ENCODE measurements at places on chromosomes 5 and 9.

DNA sequence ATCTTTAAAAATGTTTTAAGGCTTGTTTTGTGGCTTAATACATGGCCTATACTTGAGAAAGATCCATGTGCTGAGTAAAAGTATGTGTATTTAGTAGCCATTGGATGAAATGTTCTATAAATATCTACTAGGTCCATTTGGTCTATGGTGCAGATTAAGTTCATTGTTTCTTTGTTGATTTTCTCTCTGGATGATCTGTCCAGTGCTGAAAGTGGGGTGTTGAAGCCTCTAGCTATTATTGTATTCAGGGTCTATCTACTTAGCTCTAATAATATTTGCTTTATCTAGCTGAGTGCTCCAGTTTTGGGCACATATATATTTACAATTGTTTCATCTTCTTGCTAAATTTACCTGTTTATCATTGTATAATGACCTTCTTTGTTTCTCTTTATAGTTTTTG is 272.2 kb upstream of the NR4A3 start:
- no peak for DNase-seq

- no peak for DNase-seq
Measured at GRCh38 chr5:98763001-98763630, 10.3 kb upstream of the RGMB start.

DNA sequence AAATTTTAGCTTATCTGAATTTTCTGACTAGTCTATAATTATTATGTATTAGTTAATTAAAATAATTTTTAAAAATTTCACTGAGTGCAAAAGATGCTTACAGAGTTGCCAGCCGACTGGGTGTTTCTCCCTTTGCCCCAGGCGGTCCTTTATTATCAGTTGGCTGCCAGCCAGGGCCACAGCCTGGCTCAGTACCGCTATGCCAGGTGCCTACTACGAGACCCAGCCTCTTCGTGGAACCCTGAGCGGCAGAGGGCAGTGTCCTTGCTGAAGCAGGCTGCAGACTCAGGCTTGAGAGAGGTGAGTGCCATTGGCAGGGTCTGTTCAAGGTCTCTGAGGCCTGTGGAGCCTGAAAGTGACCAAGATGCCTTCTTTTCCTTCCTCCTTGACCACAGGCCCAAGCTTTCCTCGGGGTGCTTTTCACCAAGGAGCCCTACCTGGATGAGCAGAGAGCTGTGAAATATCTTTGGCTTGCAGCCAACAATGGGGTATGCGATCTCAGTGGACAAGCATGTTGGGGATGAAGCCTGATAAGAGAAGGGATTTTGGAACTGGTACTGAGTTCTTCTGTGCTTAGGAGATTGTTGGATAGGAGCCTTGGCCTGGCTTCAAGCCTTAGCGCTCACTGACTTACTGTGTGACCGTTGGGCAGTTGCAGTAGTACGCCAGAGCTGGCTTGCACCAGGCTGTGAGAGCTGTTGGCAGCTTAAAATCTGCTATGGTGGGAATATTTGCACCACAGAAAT is 10.6 kb downstream of the DELE1 start:
- DNase-seq, result no peak

- DNase-seq, result no peak
Measured at GRCh38 chr5:6365977-6366590, 12.3 kb downstream of the MED10 start.

DNA sequence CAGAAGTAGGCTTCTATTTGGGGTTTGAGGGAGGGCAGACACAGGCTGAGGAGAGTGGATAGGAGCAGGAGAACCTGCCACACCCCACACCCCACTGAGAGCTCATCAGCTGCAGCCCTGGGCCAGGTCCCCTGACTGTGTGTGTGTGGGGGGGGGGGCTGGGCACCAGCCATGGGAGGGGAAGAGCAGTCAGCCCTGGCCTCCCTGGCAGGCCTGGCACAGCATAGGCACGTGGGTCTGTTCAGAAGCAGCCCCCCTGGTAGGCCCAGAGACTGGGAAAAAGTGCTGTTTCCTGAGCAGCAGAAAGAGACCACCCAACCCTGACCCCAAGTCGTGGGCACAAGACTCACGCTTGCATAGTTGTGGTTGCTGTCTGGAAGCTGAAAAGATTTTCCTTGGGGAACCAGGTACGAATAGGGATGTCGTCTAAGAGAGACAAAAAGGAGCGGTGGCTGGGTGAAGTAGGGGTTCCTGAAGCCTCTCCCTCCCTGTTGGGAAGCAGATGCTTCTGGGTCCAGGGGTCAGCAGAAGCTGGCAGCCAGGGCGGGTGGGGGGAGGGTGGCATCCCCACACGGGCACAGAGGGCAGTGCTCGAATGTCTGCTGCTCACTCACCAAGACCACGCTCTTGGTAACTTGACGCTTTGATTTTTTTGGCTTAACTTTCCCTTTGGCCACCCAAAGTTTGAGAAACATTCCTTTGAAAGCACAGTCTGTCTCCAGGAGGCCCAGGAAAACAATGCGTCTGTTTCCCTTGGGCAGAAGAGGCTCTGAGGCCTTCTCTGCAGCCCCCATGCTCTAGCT is 2.9 kb downstream of the NSMF start:
- DNase-seq, result no peak

DNA sequence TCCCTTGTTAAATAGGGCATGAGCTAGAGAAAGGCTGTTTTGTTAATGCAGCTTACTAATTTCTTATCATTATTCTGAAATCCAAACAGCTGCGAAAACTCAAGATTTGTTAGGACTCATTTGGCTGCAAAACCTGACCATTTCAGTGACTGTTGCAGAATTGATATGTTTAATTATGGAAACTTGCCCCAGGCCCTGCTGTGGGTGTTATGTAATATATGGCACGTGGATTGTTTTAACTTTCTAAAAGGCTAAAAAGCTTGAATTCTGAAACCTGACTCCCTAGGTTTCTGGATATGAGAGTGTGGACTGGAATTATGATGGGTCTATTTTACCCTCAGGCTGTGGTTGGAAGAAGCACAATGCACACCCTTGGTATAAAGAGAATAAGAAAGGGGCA is 4.4 kb downstream of the IL9 start:
- no peak for DNase-seq

DNA sequence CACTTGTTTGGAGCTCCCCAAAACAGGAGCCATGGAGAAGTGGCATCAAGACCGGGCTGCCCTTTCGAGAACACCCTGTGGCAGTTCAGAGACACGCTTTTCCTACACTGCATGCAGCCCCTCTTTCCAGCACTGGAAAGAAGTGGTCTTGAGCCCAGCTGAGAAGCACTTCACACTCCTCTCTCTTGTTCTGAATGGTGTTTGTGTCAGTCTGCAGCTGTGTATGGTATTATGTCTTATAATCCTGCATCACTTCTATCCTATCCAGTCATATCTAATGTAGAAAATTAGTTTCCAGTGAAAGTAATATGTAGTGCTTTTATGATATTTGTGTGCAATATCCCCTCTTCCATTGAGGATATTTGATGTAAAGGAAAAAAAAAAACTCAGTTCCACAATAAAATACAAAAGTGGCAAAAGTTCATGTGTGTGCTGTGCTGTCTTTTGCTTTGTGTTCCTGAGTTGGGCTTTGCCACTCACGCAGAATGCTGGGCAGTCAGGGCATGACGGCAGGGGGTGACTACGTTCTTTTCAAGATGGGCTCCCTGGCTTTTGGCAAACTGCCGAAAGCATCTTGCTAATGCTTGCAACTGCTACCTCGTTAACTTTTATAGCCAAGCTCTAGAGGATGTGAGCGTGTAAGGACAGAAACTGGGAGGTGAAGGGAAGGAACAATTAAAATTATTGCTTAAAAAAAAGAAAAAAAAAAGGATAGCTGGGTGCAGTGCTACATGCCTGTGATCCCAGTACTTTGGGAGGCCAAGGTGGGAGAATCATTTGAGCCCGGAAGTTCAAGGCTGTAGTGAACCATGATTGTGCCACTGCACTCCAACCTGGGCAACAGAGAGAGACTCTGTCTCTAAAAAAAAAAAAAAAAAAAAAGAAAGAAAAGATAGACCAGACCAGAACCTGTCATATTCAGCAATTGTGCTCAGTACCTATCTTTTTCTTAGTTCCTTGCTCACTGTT is 102.2 kb downstream of the MAP1B start:
- DNase-seq, result no peak
